ENCODE measurements at places on chromosomes 12 and 14.
A peak's percentile ranks its signal among the peaks of the same experiment; 100 is the strongest.

GRCh38 chr14:100846309-100846859 lies 20.5 kb downstream of the MEG3 start:
- DNase-seq: no peak

- DNase-seq: no peak
Observed at GRCh38 chr12:29943683-29944082, 159.9 kb upstream of the TMTC1 start.

DNA sequence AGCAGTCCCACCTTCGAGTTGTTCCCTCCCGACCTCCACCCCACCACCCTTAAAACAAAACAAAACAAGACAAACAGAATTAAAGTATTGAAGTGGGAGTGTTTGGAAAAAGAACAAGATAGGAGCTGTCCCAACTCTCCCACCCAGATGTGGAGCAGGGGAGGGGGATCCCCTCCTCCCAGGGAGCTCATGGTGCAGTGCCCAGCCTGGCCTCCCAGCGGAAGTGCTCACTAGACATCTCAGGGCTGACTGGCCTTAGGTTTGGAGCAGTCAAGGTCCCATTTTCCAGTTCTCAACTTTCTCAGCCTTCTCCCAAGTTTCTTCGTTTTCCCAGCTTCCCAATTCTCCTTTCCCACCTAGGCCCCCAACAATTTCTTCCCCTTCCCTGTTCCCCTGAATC lies 2.9 kb downstream of the SP7 start:
- DNase-seq: no peak

DNA sequence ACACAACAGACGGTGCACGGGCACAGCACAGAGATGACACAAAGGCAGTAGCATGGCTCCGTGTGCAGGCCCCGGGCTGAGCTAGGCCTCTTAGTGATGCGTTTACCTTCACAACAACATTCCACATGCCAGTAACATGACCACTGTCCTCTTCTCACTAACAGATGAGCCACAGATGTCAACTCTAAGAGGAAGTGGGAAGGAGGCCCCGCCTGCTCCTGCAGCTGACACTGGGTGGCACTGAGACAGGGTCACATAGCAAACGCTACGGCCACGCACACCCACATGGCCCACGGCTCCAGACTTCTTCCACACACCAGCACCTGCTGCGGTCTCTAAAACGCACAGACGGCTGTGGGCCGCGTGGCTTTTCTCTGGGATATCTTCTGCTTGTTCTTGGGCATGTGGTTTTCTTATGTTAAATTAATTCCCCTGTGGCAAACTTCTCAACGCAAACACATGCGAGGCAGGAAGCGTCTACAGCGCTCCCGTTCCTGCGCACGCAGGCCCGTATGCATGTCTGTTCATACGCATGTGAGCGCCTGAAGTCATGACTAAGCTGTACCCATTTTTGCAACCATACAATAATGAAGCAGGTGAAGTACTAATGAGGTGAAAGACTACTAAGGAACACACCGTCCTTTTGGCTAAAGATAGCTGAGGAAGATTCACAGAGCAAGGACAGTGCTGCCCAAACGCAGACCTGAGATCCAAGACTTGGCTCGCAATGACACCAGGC lies 26.8 kb downstream of the AMN start:
- DNase-seq: peak; percentile 69

- DNase-seq: no peak
Observed at GRCh38 chr14:94045563-94046345, 19.6 kb downstream of the OTUB2 start.

DNA sequence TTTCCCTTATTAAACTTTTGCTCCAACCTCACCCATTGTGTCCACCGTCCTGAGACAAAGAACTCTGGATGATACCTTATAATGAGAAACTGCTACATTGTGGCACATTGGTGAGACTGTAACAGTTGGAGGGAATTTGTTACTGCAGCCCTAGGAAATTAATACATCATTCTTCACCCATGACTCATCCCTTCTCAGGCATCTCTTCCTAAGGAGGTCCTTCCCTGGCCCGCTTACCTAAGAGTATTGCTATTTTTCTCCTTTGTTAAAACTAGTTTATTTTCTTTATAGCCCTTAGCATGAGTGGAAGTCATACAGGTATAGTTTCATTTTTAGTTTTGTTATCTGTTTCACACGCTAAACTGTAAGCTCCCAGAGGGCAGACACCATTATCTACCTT lies 87.1 kb downstream of the TMEM260 start:
- DNase-seq: no peak

DNA sequence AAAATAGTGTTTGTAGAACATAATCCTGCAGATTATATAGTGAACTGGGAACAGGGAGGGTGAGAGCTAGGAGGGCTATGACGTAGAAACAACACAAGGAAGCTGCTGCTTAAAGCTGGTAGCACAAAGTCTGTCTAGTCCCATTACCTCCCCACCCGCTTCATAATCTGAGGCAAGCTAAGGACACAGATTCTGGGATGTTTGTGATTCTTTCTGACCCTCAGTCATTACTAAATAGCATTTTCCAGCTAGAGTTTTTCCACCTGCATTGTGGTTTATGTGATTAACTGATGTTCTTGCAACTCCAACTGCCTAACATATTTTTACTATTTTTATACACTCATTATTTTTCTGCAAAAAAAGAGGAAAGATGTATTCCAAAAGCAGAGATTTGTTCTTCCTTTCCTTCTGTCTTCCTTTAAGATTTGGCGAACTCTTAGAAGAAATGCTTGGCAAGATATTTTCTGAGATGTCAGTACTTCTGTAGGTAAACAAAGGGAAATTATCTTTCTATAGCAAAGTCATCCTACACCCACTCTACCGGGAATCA lies 293.2 kb upstream of the FAR2 start:
- DNase-seq: no peak

Data from activated naive CD4-positive, alpha-beta T cell treated with anti-CD3 and anti-CD28 coated beads for 36 hours (primary cell).